Fibroblast of skin of right biceps (primary cell): ENCODE measurements at places on chromosomes 6 and 20.

GRCh38 chr6:1613688-1614447, 4.2 kb downstream of the FOXC1 start:
- peak; percentile 37 for DNase-seq

DNA sequence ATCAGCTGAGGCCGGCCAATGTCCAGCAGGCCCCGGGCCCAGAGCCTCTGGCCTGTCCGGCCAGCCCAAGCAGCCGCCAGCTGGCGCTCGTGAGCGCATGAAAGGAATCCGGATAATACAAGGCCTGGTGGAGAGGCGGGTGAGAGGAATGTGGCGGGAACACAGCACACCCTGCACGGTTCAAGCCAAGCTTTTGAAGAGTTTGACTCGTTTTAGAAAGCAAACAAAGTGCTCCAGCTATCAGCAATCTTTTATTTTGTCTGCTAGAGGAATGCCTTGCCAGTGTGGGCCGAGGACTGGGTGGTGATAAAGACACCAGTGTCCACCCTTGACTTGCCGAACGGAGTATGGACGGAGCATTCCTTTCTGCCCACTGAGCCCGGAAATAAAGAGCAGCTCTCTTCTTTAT, 9.3 kb upstream of the NEDD9 start:
- DNase-seq = no peak

- DNase-seq = no peak
These were observed 125.2 kb upstream of the TRAF3IP2 start for GRCh38 chr6:111730864-111731263.

DNA sequence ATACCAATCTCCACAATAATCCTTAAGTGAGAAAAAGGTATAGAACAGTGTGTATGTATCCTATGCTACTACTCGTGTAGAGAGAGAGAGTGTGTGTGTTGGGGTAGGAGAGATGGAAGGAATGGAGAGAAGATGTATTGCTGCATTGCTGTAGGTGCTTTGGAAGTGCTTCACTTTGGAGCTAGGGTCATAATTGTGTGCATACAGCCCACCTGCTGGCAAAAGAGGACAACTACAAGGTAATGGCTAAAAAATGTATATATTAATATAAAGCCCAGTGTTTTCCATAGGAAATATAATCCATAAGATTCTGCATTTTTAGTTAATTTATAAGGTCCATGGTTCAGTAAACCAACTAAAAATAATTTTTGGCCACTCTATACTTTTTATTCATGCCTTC, 36.1 kb downstream of the SERAC1 start:
- DNase-seq = peak; percentile 52

- peak; percentile 36 for DNase-seq
These were observed 101.5 kb downstream of the RNF144B start for GRCh38 chr6:18488526-18489270.

- no peak for DNase-seq
These were observed 92.7 kb downstream of the AGPAT4 start for GRCh38 chr6:161181121-161181520.

- no peak for DNase-seq
These were observed 5.9 kb upstream of the LPIN3 start for GRCh38 chr20:41334443-41335421.

DNA sequence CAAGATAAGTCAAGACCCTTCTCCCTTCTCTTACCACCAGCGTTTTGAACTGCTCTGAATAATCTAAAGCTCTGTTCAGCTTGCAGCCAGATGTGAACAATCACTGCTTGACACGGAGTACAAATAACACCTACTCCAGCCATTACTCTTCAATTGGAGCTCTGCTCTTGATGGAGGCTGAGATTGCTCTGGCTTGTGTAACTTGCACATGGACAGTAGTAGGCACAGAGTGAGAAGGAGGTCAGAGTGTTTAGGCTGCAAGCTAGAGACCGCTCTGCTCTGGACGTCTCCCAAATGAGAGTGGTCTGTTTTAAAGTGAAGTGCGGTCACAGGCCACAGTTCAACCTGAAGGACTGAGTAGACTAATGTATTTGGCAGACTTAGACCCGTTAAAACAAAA, 158.3 kb downstream of the HDGFL1 start:
- no peak for DNase-seq

DNA sequence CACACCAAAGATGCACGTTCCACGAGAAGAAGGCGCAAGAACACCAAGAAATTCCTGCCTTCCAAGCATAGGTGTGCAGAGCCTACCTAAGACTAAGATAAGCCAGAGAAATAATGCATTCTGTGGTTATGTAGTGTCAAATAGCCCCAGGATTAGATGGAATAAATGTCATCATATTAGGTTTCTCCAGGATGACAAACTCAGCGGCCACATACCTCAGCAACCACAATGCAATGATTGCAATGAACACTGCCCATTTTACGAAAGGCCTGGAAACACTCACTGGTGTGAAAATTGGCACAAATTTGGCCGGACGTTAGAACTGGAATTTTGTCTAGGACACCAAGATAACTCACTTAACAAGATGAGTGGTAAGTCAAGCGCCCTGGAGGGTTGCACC, 129.7 kb downstream of the SLC22A3 start:
- peak; percentile 19 for DNase-seq
